Stimulated activated CD4-positive, alpha-beta T cell treated with anti-CD3 and anti-CD28 coated beads, Interleukin-15, amount 100 ng/mL, for 1 hour (primary cell): ENCODE measurements at places on chromosomes 7 and 10.

DNA sequence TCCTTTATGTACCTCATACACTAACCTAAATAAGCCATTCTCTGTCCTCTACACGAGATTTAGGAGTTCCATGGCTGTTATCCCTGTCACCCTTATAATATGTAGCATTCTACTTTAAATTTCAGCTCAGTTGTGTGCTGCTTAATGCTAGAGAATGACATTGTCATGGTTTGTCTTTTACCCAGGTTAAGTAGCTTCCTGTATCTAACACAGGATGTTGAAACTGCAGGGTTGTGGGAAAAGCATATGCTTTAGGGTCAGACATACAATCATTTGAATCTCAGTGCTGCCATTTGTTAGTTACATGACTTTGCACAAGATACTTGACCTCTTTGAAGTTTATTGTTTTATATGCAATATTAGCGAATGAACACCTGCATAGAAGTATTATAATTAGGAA lies 235.1 kb upstream of the CACNA2D1 start:
- no peak for DNase-seq

- DNase-seq: no peak
Measured at GRCh38 chr10:124321433-124322089, 97.2 kb downstream of the OAT start.

DNA sequence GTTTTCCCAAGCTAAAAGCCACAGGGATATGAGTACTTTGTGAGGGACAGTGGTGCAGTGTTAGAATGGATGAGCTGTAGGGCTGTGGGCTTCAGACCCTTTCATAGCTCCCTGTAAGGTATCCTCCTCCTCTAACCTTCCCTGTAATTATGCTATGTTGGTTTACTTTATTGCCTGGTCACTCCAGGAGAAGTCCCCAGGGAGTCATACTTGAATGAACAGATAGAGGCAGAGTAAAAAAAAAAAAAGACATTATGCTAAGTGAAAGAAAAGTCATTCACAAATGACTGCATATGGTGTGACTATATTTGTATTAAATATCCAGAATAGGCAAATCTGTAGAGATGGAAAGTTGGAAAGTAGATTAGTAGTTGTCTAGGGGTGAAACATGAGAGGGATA lies 434.4 kb downstream of the AUTS2 start:
- no peak for DNase-seq

GRCh38 chr7:102222445-102222844 lies 64.2 kb upstream of the SH2B2 start:
- no peak for DNase-seq

- no peak for DNase-seq
Measured at GRCh38 chr10:128137877-128138276, 11.7 kb upstream of the MKI67 start.

DNA sequence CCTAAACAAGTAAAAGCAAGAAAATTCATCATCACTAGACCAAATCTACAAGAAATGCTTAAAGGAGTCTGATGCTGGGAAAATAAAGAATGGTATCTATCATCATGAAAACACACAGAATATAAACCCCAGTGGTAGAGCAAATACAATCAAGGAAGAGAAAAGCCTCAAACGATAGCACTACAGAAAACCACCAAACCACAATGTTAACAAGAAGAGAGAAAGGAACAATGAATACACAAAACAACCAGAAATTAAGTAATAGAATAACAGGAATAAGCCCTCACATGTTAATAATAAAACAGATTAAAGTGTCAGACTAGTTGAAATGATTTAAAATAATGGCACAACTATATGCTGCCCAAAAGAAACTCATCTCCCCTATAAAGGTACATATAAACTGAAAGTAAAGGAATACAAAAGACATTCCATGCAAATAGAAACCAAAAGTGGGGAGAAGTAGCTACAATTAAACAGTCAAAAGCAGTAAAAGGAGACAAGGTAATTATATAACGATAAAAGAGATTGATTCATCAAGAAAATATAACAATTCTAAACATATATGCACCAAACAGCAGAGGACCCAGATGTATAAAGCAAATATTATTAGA lies 77.3 kb downstream of the JMJD1C start:
- DNase-seq: no peak

DNA sequence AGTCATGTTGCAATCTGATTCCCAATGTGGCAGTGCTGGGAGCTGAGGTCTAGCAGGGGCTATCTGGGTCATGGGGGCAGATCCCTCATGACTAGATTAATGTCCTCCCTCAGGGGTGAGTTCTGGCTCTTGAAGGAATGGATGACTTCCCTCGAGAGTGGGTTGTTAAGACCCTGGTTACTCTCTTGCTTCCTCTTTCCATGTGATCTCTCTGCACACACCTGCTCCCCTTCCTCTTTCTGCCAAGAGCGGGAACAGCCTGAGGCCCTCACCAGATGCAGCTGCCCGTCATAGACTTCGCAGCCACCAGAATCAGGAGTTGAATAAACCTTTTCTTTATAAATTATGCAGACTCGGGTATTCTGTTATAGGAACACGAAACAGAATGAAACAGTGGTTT lies 37.8 kb downstream of the SFMBT2 start:
- DNase-seq: no peak

DNA sequence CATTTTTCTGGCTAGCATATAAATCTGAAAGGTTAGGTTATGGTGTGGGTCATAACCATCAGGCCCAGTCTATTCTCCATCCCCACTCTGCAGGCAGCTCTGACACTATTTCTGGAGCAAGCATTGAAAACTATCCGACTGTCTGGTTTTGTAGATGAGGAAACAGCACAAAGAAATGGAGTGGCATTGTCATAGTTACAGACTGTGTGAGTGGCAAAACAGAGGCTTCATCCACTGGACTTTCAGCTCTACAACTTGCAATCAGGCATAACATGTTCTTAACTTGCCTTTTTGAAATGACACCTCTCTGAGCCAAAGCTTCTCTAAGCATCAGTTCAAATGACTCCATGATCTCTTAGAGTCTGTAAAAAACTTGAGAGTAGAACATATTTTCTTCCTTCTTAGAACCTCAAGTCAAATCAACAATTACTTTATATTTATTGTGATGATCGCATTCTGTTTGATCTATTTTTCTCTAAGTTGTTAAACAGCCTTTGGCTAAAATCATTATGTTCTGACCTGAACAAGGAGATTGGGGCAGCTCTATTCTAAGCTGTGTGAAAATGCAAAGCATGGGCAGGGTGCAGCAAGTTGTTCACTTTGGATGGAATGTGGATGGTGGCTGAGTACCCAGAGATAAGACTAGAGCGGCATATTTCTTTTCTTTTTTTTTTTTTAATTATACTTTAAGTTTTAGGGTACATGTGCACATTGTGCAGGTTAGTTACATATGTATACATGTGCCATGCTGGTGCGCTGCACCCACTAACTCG lies 68.5 kb downstream of the LRRC4 start:
- no peak for DNase-seq

- DNase-seq: no peak
Measured at GRCh38 chr10:97408496-97408992, 7.4 kb upstream of the RRP12 start.

DNA sequence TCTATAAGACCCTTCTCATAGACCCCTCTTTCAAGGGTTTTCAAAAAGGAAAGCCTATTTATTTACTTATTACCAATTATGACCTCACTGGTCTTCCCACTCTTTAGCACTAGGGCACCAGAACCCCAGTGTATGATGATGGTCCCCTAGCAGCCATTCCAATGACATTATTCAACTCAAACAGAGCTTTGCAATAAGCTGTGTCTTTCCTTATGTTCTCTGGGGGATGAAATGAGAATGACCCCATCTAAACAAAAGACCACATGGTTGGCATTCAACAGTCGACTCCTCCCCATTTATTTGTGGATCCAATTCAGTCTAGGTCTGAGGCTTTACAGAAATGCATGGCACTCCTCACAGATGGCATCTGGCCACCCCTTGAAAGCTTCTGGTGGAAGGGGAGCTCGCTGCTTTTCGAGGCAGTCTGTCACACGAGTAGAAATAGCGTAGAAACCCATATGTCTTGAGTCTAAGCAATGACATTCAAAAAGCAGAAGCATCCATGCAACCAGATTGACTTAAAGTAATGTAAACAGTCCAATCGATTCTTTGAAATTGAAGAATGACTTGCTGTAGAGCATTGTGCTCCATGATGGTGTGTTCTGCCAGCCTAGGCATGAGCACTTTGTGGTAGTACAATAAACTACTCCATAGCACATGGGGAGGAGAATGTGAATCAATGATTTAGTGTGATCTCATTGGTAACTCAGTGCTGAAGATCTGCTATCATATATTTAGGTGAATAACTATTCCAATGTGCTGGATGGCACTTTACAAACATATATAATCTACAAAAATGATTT lies 29.8 kb downstream of the NRP1 start:
- no peak for DNase-seq

DNA sequence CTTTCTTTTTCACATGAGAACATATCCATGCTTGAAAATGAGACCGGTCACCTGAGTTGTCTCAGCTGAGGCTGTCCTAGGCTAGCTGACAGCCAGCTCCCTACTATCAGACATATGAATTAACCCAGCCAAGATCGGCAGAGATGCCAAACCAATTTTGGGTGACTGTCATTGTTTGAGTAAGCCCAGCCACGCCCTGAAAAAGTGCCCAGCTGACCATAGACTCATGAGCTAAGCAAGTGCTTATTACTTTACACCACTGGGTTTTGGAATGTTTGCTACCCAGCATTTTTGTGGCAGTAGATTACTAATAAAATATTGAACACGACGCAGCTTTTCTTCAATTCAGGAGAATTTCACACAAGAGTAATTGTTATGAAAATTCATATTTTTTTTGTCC lies 265.2 kb upstream of the LYZL1 start:
- DNase-seq: no peak

DNA sequence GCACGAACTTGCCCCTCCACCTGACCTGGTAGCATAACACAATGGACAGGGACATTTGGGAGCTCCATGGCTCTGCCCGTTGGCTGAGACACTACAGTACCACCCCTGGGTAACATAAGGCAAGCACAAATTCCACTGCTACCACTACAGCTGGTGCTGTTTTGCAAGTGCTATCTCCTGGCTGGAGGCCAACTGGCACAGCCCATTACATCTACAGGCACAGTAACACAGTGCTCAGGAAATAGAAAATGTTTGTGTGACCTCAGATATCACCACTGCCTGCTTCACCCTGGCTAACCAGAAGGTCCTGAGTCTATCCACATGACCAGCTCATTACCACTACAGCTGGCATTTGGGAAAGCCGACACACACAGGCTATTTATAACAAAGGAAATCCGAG lies 631.1 kb upstream of the MBL2 start:
- no peak for DNase-seq

DNA sequence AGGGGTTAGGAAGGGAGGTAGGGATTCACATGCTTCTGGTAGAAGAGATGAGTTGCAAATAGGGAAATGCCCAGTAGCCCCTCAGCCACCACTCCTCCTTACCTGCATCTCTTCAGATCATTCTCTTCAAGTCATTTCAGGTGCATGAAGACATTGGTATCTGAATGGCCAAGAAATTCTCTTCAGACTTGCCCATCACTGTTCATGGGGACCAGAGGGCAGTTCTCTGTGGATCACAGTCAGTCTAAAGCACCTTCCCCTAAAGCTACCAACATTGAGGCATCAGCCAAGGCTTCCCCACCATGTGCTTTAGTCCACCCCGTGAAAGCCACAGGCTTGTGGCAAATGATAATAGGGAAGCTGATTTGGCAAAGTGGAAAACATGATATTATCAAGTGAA lies 319.4 kb upstream of the ZNF32 start:
- no peak for DNase-seq

GRCh38 chr7:137110535-137110934 lies 233.0 kb downstream of the PTN start:
- no peak for DNase-seq

GRCh38 chr7:111018960-111019736 lies 71.8 kb upstream of the LRRN3 start:
- DNase-seq: no peak

DNA sequence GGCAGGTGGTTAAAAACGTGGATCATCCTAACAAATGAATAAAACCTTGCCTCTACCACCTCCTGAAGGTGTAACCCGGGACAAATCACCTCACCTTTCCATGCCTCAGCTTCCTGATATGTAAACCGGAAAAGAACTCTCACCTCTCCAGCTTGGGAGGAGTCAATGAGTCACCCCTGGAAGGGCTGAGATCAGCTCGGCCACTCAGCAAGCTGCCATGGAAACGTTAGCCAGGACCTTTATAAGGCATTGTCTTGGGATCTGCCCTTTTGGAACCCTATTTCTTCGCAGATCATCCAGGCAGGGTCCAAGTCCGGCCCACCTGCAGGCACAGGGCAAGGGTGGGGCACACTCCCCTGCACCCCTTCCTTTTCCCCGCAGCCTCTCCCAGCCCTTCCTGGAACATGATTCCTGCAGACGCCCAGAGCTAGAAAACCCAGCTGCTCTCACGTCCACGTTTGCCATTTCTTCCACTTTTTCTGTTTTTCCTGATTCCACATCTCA lies 81.6 kb upstream of the PFKP start:
- DNase-seq: no peak

DNA sequence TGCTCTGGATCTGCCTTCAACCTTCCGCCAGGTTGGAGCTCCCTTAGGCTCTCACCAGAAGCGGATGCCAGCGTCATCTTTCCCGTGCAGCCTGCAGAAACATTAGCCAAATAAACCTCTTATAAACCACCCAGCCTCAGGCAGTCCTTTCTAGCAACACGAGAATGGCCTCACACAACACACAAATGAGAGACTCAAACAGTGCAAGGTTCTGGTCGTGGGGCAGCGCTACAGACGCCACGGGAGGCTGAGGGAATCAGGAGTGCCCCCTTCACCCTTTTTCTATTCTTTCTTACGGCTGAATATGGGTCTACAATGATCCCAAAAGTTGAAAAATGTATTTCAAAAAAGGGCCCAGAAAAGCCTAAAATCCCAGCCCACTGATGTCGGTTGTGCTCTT lies 96.4 kb downstream of the FOXL3 start:
- DNase-seq: no peak

DNA sequence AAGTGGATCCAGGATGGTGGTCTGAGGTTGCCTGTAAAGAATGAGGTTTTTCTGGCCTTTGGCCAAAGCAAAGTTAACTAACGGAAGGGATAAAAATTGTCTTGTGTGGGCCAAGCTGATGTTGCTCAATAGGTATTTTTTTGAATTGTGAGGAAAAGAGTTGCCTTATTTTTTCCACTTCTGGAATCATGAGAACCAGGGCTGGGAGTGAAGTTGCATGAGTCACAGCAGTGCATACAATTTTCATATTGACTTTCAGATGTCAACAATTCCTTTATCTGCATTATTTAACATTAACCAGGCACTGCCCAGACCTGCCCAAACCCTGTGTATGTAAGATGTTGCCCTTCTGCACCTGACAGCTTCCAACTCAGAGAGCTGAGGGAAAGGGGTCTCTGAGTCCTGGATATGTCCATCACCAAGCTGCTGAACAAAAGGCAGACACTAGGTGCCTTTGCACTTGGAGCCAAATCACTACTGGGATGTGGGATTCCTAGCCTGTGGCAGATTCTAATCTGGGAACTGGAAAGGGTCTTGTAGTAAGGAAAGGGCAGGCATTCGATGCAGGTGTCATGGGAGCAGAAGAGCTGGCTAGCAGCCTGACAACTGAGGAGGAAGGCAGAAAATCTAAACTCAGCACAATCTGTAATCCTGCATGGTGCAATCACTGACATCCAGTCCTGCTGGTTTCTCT lies 52.3 kb upstream of the SLC35B4 start:
- no peak for DNase-seq

- no peak for DNase-seq
Measured at GRCh38 chr10:81108516-81109199, 571.0 kb downstream of the SH2D4B start.

- no peak for DNase-seq
Measured at GRCh38 chr7:149458235-149458634, 2.6 kb downstream of the ZNF777 start.

- DNase-seq: no peak
Measured at GRCh38 chr7:33849004-33849403, 56.3 kb upstream of the BMPER start.

- DNase-seq: no peak
Measured at GRCh38 chr7:44738051-44738723, 10.5 kb upstream of the ZMIZ2 start.
